ENCODE measurements at places on chromosomes 1 and 21.

- DNase-seq = no peak
These were observed 538 bp upstream of the RCAN1 start for GRCh38 chr21:34615487-34615814.

DNA sequence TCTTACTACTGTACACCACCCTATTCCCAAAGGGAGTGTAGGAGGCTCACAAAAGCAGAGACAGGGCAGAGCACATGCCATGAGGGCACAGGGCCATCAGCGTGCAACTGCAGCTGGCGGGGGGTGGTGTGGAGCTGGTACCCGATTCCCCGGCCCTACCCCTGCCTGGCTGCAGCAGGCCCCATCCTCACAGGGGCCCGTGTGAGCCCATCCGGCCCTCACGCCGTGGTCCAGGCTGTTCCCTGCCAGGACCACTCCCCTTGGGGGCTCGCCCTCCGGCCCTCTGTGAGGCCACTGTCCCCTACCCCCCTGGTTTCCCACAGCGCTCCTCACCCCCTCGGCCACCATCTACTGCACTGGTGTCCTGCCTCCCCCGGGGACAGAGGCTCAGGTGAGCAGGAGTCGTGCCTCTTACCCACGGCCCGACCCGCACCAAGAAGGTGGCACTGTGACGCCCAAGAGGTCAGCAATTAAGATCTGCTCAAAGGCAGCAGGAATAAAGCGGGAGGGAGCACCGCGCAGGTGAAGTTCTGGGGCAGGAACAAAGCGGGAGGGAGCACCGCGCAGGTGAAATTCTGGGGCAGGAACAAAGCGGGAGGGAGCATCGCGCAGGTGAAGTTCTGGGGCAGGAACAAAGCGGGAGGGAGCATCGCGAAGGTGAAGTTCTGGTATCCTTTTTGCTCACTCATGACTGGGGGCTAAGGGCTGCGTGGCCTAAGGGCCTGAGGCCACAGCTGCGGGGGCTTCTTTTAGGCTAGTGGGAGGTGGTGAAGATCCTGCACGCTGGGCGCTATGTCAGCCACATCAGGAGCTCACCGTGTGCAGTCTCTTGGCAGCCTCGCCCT, 3.9 kb downstream of the POFUT2 start:
- DNase-seq = peak; percentile 50

GRCh38 chr21:36918291-36918690, 48.2 kb downstream of the HLCS start:
- DNase-seq = no peak

DNA sequence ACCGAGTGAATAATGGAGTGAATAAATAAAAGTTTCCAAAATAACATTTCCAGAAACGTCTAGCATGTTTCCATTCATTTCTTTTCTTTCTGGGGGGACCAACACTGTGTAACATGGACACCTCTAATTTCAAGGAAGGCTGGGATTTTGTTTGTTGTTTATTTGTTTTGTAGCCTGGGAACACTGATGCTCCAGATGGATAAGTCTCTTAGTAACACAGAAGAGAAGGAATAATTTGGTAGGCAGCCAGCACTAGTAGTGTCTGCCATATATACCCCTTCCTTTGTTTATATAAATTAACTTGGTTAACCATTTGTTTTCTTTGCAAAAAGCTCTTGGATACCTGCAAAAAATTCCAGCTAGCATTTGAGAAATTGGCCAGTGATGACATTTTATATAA, 411.4 kb upstream of the DEPDC1 start:
- no peak for DNase-seq

DNA sequence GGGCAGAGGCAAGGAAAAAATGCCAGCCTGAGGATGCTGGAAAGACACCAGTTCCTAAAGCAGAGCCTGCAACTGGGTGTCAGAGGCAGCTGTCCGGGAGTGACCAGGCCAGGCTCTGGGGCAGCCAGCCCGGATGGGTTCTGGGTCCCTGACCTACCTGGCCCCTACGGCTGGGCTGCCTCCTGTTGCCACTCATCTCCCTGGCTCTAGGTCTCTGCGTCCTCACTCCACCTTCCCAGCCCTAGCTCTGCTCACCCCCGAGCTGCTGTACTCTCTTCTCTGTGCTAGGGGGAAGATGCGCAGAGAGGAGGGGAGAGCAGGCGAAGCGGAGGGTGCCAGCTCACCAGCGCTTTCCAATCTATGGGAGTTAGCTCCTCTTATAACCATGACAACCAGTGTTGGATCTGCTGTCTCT, 9.0 kb downstream of the ARHGEF2 start:
- DNase-seq = no peak

GRCh38 chr1:48725341-48726046, 51.2 kb downstream of the BEND5 start:
- no peak for DNase-seq

GRCh38 chr21:29297483-29298347, 1.0 kb upstream of the BACH1 start:
- no peak for DNase-seq

- DNase-seq = no peak
These were observed 143.2 kb downstream of the NOS1AP start for GRCh38 chr1:162212713-162213112.

DNA sequence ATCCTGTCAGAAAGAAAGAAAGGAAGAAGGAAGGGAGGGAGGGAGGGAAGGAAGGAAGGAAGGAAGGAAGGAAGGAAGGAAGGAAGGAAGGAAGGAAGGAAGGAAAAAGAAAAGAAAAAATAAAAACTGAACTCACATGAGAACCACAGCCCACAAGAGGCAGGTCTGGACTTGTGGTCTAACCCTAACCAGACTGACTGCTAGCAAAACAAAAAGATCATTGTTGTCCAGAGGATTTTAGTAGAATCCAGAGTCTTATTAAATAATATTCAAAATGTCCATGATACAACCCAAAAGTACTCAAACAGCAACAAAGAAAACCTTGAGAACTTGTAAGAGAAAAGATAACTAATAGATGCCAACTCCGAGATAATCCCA, 4.7 kb upstream of the ITGB2 start:
- DNase-seq = no peak

DNA sequence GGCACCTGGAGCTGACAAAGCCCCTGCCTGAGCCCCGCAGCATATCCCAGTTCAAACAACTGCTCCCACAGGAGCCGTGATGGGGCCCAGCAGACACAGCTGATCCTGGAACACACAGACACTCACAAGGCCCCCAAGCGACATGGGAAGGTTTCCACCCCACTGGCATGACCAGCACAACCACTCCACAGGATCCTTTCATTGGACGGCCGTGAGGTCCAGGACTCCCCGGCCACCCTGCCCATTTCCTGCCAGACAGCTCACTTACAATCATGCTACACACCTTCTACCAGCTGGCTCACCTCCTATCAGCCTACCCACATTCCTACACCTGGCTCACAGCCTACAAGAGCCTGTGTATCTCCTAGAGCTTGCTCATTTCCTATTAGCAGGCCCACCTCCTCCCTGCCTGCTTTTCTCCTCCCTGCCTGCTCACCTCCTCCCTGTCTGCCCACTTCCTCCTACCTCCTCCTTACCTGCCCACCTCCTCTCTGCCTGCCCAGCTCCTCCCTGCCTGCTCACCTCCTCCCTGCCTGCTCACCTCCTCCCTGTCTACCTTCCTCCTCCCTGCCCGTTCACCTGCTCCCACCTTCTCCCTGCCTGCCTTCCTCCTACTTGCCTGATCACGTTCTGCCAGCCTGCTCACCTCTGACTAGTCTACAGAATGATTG, 73.9 kb downstream of the MATN1 start:
- no peak for DNase-seq
